ENCODE measurements at places on chromosomes 6 and 20.

DNA sequence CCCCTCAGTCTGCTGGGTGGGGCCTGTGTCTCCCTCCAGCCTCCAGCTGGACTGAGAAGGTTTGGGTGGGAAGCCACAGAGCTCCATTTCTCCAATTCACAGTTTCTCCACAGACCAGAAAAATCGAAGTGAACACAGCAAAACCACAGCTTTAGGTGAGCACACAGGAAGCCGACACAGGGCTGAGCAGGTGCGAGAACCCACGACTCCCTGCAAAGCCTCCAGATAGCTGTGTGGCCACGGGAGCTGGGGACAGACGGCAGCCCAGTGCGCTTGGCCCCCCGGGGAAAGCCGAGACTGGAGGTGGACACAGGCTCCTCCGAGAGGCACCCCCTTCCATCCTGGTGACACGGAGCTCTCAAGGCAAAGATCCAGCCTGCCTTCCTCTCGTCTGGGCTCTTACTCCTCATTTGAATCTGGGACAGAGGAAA is 29.0 kb upstream of the MPC1 start:
- DNase-seq, result no peak

GRCh38 chr20:38073307-38074071 is 39.9 kb downstream of the RPRD1B start:
- no peak for DNase-seq

- DNase-seq, result peak; percentile 55
Measured at GRCh38 chr6:52286798-52287432, 2.4 kb upstream of the MCM3 start.

DNA sequence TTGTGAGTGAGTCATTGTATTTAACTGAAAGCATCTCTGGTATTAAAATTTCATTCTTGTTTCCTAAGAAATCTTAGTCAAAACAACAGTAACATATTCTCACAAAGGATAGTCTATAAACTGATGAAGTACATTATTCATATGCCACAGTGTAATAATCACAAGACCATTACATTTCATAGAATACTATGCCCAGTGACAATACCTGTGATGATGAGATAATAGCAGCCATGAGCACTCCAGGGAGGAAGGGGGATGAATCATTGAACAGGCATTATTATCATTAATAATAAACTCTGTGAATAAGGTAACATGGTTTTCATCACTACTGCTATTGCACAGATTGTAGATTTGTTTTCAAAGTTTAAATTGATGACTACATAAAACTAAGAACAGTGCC is 667.9 kb downstream of the EPM2A start:
- no peak for DNase-seq

GRCh38 chr20:63007360-63007645 is 539 bp upstream of the BHLHE23 start:
- DNase-seq, result no peak

DNA sequence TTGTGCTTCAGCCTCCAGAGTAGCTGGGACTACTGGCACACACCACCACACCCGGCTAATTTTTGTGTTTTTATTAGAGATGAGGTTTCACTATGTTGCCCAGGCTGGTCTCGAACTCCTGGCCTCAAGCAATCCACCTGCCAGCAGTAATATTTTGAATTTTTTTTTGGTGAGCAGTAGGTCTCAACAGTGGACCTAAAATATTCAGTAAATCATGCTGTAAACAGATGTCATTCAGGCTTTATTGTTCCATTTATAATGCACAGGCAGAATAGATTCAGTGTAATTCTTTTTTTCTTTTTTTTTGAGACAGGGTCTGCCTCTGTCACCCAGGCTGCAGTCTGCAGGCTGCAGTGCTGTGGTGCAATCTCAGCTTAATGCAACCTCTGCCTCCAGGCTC is 69.7 kb downstream of the NCOA3 start:
- DNase-seq, result no peak

- DNase-seq, result no peak
Measured at GRCh38 chr6:36413489-36414480, 26.3 kb upstream of the ETV7 start.

DNA sequence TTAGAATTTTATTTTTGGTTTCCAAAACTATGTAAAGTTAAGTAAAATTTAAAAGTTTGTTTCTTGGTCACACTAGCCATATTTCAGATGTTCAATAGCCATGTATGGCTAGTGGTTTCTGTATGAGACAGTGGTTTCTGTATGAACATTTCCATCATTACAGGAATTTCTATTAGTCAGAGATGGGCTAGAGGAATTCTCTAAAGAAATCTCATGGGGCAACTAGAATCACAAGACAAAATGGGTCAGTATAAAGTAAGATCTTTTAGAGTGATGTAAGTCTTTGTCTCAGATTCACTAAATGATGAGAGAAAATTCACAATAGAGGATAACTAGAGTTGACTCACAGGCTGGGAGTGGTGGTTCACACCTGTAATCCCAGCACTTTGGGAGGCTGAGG is 149.0 kb downstream of the FUT9 start:
- DNase-seq, result no peak

DNA sequence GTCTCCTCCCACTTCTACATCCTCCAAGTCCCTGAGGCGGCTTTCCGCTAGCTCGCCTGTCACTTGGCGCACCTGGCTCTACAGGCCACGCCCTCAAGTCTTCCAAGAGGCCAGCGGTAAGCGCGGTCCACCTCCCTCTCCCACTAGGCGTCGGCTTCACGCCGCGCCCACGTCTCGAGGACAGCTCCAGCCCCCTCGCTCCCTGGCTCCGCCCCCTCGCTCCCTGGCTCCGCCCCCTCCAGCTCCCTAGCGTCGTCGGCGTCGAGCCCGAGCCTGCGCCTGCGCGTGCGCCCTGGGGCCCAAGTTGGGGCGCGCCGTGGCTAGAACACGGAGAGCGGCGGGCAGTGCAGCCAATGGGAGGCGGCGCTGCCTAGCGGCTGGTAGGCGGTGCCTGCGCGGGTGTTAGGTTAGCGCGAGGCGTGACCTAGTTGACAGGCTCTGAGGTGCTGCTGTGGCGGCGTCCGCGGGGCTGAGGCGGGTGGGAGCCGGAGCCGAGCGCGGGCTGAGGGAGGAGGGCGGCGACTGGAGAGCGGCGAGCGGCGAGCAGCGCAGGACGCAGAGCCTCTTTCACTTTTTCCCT is at the start of gene MACROD2:
Gene MACROD2 (plus strand): TSS at position 431 of the 580 bp plus-strand sequence.
- DNase-seq, result peak; percentile 43

GRCh38 chr6:26360451-26361416 is 4.3 kb upstream of the BTN3A2 start:
- DNase-seq, result no peak

DNA sequence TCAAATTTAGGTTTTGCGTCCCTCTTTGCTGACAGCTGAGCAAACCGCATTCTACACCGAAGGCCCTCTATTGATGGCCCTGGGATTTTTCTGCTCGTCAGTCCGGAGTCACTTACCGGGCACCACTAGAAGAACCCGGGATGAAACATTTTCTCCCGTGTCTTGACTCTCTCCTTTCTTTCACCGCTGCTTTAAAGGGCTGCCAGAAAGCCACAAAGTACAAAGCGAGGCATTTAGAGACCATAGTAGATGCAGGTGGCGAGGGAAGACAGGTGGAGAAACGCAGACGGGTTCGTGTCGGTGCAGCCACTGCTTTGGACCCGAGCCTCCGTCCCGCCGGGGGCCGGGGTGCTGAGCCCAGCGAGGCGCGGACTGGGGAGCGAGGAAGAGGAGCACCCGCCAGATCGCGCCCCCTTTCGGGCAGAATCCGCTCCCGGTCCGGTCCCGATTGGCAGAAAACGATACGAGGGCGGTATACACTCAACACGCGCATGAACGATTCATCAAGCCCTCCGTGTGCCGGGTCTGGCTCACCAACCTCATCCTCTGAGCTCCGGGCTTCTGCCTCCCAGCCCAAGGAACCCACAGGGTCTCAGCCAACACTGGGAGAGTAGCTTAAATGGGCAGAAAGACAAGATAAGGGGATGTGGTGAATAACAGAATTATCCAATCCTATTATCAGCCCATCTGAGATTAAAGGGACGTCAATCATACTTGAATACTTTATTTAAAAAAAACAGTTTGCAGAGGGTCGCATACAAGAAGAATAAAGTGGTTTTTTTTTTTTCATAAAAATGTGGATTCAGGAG is 84.9 kb downstream of the TRIM27 start:
- peak; percentile 86 for DNase-seq

DNA sequence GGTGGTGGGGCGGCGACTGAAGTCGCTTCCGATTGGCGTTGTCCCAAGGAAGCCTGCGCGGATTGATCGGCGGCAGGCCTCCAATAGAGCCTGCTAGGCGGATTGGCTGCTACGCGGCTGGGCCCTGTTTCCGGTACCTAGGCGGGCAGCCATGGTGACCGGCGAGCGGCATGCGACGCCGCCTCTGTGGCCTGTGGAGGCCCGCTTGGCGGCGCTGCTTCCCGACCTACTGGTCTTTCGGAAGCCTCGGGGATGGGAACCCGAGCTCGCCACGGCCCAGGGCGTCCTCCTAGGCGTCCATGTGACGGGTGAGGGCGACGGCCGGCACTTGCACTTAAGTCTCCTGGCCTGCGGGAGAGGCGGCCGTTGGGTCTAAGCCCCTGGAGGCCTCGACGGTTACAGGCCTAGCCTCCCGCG is 28.1 kb downstream of the NFYA start:
- no peak for DNase-seq

- no peak for DNase-seq
Measured at GRCh38 chr6:118679327-118679901, 28.0 kb upstream of the CEP85L start.

DNA sequence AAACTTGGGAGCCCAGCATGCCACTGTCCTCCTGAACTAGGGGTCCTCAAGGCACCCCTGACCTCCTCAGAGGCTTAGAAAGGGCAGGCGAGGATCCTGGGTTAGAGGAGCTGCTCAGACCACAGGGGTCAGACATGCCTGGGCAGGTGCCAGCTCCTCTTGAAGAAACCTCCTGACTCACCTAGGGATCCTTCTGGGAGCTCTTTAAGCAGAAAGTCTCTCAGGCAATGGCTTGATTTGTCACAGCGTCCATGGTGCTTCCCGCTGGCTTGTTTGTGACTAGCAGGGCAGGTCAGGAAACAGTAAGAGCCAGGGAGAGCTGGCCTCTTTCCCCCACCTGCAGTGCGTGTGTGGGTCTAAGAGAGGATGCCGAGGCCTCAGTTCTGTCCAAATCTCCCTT is 174.5 kb upstream of the SNX9 start:
- DNase-seq, result no peak

- no peak for DNase-seq
Measured at GRCh38 chr20:24403406-24403805, 66.0 kb upstream of the SYNDIG1 start.
